ENCODE measurements at places on chromosomes 6 and 20.

DNA sequence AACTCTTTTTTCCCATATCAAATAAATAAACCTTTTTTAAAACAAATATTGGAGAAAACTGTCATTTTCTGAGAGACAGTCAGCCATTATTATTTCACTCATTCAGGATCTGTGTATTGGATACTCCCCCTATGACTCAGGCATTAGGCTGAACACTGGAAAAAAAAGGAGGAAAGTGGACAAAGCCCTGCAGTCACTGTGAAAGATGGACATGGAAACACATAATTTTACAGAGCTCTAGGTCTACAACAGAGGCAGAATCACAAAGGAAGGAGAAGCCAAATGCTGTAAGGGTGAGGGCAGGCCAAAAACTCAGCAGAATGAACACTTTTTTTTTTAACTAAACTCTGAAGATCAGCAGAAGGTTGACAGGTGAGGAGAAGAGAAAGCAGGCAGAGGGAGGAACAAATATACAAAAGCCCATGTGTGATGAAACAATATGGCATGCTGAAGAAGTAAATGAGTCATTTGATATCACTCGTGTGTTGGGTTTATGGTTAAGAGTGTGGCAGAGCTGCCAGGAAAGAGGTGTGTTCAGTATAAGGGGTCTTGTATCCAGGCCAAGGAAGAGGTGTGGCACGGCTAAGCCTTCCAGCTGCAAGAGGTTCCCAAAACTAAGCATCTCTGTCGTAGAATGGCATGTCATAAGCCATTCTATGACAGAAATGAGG lies 39.1 kb downstream of the EPB41L2 start:
- no peak for DNase-seq

DNA sequence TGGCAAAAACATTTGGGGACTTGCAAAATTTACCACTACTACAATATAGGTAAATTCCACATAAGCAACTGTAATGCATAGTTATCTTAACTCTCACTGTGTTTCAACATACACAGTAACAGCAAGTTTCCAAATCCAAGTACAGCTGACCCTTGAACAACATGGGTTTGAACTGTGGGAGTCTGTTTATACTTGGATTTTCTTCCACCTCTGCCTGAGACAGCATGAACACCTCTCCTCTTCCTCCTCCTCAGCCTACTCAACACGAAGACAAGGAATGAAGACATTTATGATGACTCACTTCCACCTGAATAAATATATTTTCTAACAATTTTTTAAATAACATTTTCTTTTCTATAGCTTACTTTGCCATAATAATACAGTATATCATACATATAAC lies 25.6 kb downstream of the MAN1A1 start:
- no peak for DNase-seq

- no peak for DNase-seq
Measured at GRCh38 chr6:34182751-34183531, 37.1 kb upstream of the GRM4 start.

- no peak for DNase-seq
Measured at GRCh38 chr6:87700397-87701343, 1.4 kb downstream of the AKIRIN2 start.

DNA sequence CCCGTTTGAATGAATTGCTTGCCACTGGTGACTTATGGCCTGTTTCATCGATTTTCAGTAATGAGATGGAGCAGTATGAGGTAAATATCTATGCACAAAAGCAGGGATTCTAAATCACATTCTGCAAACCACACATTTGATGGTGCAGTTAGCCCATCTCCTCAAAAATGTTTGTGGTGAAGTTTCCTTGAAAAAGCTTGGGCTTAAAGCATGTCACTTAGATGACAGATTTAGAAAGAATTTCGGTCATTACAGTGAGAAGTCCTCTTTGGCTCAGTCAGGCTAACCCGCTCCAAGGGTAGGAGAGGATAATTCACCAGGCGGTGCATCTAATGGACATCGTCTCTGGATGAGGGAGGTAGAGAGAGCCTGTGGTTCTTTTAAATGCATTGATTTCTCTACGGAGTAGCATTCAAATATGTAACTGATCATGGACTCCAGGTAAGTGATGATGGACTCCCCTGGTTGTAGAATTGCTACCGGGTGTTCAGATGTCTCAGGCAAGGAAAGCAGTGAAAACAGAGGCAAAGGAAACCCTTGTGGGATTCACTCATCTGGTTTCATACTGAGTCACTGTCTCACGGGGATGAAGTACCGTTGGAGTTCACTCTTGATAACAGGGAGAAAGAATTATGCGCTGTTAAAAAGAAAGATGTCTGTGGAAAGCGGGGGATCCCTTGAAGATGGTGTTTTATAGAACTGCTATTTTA lies 65.3 kb downstream of the AIG1 start:
- no peak for DNase-seq

GRCh38 chr20:38161412-38161774 lies 3.7 kb downstream of the TGM2 start:
- DNase-seq = no peak

DNA sequence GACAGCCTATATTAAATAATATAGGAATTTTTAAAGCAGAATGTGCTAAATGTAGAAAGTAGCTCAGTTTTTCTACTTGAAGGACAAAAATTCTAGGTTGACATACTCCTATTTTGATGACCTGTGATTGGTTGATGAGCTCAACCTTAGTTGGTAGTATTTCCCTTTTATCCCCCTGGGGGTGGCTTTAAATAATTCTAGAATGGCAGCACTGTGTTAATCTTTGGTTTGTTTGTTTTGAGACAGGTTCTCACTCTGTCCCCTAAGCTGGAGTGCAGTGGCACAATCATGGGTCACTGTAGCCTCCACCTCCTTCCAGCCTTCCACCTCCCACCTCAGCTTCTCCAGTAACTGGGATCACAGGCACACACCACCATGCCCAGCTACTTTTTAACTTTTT lies 29.2 kb downstream of the FARS2 start:
- DNase-seq = no peak

DNA sequence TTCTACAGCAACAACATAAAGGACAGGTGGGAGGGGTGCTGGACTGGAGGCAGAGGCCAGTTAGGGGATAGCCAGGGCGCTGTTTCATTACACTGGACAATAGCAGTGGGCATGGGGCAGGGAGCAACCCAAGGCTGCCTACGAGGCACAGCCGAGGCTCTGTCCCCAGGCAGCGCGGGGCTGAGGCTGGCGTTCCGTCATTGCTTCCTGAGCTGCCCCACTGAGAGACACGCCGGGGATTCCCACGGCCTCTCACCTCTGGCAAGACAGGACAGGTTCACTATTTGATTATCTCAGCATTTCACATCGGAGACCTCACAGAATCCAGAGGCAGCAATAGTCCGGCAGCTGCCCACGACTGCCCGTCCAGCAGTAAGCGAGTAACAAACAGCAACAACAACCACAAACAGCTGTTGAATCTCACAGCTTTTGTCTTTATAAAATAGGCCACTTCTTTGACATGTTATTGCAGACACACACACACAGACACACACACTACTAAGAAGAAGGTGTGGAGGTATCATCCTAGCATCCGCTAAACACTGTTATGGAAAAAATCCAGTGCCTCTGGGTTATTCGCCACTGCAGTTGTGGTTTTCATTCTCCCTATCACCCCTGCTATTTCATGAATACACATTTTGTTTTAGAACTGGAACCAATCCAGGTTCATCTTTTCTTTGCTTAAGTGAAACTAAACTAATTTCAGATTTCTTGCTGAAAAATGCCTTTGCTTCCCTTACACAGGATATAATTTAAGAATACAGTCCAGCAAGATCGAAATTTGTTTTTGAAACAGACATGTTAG lies 19.5 kb downstream of the KIF25 start:
- DNase-seq = no peak

DNA sequence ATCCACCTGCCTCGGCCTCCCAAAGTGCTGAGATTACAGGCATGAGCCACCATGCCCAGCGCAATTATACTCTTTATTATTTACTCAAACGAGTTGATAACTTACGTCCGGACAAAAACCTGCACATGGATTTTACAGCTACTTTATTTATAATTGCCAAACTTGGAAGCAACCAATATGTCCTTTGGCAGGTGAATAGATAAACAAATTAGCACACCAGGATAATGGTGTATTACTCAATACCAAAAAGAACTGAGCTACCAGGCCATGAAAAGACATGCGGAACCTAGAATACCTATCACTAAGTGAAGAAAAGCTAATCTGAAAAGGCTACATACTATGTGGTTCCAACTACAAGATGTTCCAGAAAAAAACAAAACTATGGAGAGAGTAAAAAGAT lies 168.1 kb downstream of the ASCC3 start:
- DNase-seq = no peak

DNA sequence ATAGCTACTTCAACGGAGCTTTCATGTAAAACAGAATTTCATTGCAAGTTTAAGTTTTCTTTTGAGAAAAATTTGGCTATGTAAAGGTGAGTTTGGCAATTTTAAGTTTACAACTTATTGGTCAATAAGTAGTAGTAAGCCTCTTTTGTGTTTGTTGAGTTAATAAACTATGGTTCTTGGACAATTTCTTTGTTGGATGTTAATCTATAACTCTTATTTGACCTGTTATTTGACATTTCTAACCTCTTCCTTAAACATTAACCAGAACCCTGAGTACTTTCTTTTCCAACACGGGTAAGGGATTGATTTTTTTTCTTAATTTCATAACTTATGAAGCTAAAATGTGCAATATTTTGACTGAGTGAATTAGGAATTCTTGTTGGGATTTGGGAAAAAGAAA lies 354.4 kb downstream of the PRKN start:
- no peak for DNase-seq

DNA sequence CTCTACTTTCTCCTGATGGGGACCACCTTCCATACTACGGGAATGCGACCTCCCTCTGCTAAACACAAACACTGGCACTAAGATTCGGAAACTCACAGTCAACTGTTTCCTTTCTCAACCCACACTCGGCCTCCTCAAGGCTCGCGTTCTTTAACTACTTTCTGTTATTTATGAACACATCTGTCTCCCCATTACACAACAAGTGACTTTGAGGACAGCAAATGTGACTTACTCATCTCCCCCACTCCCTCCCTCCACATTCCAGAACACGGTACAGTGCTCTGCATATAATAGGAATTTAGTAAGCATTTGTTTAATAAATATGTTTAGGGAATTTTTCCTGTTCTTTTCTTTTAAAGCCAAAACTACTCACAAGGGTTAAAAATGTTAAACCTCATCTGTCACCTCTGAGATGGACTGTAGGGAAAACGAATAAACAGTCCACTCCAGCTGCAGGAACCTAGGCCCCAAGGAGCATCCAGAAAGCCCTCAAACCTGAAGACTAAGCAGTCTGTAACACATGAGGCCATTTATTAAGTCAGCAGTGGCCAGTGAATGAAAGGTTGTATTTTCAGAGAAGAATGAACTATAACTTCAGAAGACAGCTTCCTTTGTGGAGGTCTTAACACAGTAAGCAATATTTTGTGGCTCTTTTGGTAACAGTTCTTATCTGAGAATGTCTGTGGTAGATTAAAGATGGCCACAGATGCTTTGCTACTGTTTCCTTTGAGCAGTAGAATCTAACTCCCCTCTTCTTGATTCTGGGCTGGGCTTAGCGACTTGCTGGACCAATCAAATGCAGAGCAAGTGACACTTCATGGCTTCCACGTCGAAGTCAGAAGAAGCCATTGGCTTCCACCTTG lies 209.6 kb upstream of the DTNBP1 start:
- no peak for DNase-seq

GRCh38 chr6:133546098-133546497 lies 304.9 kb downstream of the EYA4 start:
- DNase-seq = no peak

DNA sequence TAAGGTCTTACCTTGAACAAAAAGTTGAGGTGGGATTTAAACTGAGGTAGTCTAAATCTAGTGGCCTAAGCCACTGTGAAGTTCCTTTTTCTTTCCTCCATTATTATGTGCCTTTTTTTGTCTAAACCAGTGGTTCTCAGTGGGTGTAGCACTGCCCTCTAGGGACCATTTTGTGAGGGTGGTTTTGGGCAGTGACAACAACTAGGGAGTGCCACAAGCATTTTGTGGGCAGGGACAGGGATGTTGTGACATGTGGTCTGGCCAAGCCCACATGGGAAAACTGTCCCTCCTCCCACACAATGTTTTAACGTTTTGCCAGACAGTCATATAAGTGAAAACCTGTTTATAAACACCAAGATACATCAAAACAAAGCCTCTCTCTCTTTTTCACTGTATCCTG lies 899.4 kb upstream of the FLRT3 start:
- no peak for DNase-seq

- DNase-seq = no peak
Measured at GRCh38 chr6:96391776-96392360, 129.7 kb upstream of the UFL1 start.

DNA sequence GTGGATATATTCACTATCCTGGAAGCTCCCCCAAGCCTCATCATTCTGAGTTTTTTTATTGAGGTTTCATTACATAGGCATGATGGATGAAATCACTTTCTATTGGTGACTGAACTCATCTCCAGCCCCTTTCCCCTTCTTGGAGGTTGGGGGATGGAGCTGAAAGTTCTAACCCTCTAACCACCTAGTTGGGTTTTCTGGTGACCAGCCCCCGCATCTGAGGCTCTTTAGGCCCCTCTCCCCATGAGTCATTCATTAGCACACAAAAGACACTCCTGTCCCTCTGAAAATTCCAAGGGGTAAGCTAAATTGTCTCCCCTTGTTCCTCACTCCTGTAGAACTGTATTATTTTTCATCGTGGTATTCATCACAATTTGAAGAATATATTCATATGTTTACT lies 33.3 kb downstream of the GFRA4 start:
- no peak for DNase-seq

GRCh38 chr6:113625850-113626249 lies 231.3 kb upstream of the MARCKS start:
- no peak for DNase-seq

DNA sequence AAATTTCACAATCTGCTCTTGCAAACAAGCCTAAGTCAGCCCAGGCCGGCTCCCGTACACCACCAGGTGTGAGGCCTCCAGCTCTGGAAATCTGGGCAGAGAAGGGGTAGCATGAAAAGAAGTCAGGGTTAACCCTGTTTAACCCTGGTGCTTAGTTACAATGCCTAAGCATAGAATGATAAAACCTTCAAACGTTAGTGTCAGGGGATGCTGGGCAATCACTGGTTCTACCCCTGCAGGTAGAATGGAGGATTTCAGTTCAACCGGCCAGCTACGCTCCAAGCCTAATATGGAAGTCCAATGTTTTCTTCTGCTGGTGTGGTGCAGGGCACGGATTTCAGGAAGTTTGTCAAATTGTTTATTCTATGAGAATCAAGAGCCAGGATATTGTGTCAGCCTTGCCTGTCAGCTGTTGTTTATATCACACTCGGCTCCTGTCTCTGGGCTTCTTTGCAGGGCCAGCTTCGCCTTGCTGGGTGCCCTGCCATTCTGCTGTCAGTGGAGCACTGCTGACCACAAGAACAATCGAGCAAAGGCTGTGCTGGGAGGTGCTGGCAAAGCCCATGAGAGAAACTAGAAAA lies 20.2 kb upstream of the CD93 start:
- DNase-seq = no peak

GRCh38 chr6:118188561-118188960 lies 281.5 kb downstream of the SLC35F1 start:
- DNase-seq = no peak

DNA sequence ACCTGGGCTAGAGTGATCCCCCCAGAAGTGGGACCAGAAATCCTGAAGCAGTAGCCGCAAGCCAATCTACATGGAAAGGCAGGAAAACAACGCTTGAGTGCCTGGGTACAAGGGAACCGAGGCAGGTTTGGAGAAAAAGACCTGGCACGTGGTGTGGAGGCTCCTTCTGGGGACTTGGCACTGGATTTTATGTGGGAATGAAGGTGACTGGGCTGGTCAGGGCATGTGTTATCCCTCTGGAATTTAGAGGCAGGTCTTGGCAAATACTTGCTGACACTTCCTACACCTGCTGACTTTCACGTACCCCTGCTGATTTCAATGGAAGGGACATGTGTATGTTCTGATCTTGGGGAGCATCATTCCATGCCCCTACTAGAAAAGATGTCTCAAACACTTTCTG lies 25.0 kb upstream of the FAM217A start:
- DNase-seq = no peak

Data from right cardiac atrium (tissue), 5 donors.